NCI-H345 (cell line): ENCODE measurements at places on chromosomes 6 and 20.
A peak's percentile ranks its signal among the peaks of the same experiment; 100 is the strongest.

- no peak for DNase-seq
These were observed 9.3 kb downstream of the NAPB start for GRCh38 chr20:23412026-23412425.

- no peak for DNase-seq
These were observed 5.9 kb upstream of the TUBB1 start for GRCh38 chr20:59013031-59013951.

- DNase-seq: no peak
These were observed 53.0 kb upstream of the MLIP start for GRCh38 chr6:54058236-54058635.

GRCh38 chr20:59299945-59300332, 472 bp upstream of the EDN3 start:
- no peak for DNase-seq

GRCh38 chr6:169894377-169894960, 143.0 kb downstream of the ERMARD start:
- DNase-seq: no peak

- no peak for DNase-seq
These were observed 65.6 kb upstream of the KIF13A start for GRCh38 chr6:18053078-18053477.

DNA sequence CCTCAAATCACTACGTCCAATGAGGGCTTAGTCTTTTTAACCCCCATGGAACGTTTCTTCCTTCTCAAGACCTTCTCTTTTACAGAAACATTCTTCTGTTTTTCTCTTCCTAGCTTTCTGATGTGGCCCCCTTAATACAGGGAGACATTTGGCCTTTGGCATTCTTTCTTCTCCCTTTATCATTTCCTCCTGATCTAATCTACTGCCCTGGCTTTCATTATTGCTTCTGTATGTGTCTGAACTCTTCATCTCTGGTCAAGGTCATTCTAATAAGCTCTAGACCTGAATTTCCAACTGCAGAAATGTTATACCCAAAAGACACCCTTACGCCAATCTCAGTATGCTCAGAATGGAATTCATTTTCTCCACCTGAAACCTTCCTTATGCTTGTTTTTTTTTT, 18.4 kb upstream of the LAMA4 start:
- DNase-seq: no peak

GRCh38 chr6:41767112-41767833, 12.4 kb downstream of the FRS3 start:
- DNase-seq: no peak

GRCh38 chr6:53070806-53071205, 5.6 kb downstream of the FBXO9 start:
- DNase-seq: no peak

GRCh38 chr6:125431971-125432370, 130.2 kb upstream of the HDDC2 start:
- no peak for DNase-seq

DNA sequence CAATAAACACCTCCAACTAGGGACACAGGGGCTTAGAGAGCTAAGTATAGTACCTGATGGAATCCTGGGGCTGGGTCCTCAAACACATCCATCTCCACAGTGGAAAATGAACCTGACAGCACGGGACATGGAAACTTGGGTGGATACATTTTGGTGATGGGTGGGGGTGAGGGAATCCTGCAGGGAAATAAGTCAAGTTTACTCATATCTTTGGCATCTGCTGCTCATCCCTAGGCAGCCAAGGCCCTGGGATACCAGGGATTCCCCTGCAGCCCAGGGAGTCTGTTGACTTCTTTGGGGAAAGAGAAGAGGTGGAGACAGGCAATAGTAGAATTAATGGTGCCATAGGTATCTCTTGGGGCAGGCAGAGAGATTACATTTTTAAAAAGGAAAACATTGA, 6.6 kb downstream of the APOBEC2 start:
- DNase-seq: no peak

- peak; percentile 4 for DNase-seq
These were observed 330.8 kb upstream of the PREP start for GRCh38 chr6:105733556-105734162.

GRCh38 chr6:32177183-32177787, 920 bp upstream of the RNF5 start:
- peak; percentile 83 for DNase-seq

- DNase-seq: no peak
These were observed 1.3 kb downstream of the SULF2 start for GRCh38 chr20:47783828-47784598.

DNA sequence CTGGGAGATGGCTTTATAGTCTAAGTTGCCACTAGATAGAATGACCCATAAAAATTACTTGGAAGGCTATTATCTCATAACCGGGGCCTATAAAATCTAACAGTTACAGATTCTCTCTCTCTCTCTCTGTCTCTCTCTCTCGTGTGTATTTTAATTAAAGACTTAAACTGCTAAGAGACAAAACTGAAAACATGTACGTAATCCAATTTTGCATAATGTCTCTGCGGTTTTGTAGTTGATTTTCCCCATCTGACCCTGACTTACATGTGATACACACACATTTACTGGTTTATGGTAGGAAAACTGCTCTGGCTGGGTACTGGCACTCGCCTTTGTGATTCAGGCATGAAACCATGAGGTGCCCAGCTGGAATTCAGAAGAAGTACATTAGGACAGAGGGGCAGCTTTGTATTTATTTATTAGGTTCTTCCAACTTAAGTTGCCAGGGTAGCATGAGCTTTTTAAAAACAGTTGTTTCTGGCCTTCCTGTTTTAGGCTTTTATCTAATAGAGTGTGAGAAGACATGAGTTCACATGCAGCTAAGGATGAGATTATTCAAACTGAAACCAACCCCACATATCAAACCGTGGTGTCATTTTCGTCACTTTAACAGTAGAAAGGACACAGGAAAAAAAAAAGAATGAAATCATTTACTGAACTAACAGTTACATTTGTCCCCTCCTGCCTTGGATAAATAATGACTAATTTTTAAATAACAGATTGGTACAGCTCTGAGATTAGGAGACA, 182.5 kb downstream of the GMPR start:
- DNase-seq: no peak

GRCh38 chr6:72218125-72218524, 331.8 kb downstream of the RIMS1 start:
- DNase-seq: peak; percentile 32

DNA sequence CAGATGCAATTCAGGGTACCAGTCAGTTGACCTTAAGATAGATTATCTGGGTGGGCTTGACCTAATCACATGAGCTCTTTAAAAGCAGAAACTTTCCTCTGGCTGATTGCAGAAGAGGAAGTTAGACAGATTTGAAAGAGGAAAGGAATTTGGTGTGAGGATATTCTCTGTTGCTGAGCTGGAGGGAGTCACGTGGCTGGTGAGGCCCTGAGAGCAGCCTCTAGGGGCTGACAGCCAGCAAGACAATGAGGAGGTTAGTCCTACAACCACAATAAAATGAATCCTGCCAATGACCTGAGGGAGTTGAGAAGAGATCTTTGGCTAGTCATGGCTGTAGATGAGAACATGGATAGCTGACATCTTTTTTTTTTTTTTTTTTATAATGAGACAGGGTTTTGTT, 87.0 kb upstream of the B3GAT2 start:
- DNase-seq: no peak

GRCh38 chr6:20827798-20828197, 293.5 kb downstream of the CDKAL1 start:
- no peak for DNase-seq

DNA sequence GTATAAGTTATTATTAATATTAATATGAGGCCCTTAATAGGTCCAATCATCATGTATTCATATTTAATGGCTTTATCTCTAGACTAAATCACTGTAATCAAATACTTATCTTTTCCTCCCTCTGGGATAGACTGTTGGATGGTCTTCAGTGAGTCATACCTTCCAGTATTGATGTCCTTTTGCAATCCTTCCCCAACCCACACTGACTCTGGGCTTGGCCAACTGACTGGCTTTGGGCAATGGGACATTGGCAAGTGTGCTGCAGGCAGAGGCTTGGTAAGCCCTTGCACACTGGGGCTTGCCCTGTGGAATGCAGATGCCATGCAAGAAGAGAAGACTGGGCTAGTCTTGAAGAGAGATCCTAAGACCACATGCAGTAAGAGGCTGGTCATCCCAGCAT, 136.6 kb downstream of the CCDC170 start:
- DNase-seq: no peak

GRCh38 chr6:74991573-74992332, 214.1 kb downstream of the COL12A1 start:
- DNase-seq: no peak

GRCh38 chr6:143034689-143035334, 25.9 kb upstream of the AIG1 start:
- no peak for DNase-seq

GRCh38 chr6:34656378-34657036, 40.1 kb downstream of the ILRUN start:
- peak; percentile 52 for DNase-seq

DNA sequence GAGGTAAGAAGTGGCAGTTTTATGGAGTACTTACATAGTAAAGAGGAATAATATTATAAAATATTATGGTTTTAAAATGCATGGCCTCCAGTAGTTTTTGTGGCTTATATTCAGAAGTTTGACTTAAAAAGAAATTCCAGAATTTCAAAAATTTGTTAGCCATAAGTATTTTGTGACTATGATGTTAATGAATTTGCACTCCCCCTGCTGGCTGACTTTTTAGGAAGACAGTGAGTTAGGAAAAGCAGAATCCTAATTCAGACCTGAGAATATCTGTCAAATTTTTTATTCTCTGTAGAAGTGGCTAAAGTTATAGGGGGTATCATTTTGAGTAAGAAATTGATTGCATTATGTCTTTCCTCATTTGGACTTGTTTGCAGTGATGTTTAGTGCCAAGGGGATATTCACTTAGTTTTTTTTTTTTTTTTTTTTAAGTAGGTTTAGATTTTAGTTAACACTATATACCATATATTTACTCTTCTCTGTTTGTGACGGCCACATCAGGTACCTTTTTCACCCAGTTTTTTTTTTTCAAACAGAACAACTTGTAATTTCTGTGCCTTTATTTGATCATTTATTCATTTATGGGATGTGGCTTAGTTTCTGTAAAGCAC, 40.8 kb downstream of the ZFAND3 start:
- peak; percentile 18 for DNase-seq

DNA sequence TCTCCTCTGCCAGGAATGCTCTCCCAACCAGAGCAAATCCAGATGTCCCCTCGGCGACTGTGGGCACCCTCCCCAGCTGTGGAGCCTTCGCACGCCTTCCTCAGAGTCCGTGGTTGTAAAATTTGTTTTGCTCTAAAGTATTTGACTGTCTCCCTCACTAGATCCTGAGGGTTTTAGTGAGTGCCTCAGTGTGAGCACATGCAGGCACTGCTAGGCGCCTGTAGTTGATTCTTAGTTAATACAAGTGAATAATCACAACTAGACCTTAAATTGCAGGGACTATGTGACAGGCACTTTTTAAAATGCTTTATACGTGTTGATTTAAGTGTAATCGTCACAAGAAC, 680 bp upstream of the MTCH1 start:
- DNase-seq: no peak

GRCh38 chr6:106273087-106273486, 52.5 kb downstream of the ATG5 start:
- DNase-seq: no peak

GRCh38 chr6:116557893-116558292, 4.3 kb downstream of the CALHM4 start:
- peak; percentile 29 for DNase-seq

DNA sequence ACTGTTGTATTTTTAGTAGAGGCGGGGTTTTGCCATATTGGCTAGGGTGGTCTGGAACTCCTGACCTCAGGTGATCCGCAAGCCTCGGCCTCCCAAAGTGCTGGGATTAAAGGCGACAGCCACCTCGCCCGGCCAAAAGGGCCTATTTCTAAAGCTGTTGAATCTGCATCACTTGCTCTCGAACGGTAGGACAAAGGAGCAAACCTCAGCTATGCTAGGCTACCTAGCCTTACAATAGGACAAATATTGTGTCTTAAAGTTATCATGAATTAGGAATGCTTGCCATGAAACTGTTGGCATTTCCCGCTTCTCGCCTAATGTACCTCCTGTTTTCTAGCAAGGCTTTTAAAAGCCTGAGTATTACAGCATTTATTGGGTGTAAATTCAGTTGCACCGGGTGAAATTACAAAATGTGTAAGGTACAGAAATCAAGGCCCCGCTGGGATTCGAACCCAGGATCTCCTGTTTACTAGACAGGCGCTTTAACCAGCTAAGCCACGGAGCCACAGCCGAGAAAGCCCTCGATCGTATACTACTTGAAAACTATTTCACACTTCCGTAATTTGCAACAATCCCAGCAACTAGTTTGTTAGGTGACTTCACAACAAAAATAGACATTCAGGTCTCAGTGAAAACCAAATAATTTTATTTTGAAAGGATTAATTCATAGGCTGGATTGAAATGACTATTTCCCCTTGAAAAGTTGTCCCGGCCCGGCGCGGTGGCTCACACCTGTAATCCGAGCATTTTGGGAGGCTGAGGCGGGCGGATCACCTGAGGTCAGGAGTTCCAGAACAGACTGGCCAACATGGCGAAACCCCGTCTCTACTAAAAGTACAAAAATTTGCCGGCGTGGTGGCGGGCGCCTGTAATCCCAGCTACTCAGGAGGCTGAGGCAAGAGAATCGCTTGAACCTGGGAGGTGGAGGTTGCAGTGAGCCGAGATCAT, 211.6 kb upstream of the ZNF184 start:
- peak; percentile 75 for DNase-seq

DNA sequence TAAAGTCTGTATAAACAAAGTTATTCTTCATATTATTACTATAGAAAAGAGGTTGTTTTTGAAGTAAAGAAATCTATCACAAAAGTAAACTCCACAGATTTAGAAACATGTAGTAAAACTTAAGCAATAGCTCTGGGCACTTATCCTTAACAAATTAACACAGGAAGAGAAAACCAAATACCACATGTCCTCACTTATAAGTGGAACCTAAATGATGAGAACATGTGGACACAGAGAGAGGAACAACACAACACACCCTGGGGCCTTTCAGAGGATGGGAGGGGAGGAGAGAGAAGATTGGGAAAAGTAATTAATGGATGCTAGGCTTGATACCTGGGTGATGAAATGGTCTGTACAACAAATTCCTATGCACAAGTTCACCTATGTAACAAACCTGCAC, 57.2 kb downstream of the C6orf58 start:
- no peak for DNase-seq

GRCh38 chr20:57738484-57738883, 28.7 kb upstream of the PMEPA1 start:
- DNase-seq: no peak

- peak; percentile 17 for DNase-seq
These were observed 49.5 kb downstream of the TOX2 start for GRCh38 chr20:43963872-43964791.

DNA sequence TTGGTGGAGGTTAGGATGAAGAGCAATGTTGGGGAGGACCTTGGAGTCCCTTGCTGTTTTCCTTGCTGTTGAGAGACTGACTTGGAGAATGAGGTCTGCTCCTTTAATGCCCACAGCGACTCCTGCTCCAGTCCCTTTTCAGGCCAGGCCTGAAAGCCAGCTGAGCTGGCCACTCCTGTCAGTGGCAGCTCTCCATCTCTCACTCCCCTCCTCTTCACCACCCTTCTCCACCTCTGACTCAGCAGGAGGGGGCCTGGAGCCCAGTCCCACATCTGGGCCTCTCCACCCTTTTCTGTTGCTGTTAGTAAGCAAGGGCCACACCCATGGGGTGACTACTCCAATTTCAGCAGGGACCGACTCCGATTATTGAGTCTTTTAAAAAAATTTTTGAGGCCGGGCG, 2.2 kb downstream of the SNX21 start:
- DNase-seq: no peak
